IPS DF 19.7 (cell line): ENCODE measurements at places on chromosomes 3 and 15.

DNA sequence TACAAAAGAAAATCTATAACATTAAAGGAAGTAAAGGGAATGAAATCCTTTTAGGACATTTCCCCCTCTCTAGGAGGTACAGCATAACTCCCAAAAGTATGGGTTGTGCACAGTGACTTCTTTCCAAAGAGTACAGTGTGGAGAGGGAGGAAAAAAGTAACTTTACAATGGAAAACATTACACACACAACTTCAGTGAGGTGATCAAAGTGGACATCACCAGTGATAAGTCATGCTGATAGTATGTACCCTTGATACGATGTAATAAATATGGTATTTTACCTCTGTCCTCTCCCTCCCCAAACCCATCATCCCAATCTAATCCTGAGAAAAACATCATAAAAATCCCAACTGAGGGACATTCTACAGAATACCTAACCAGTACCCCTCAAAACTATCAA, 10.8 kb downstream of the PLD1 start:
- DNase-seq: no peak

- DNase-seq: peak; percentile 57
Measured at GRCh38 chr15:89740137-89740536, 10.9 kb downstream of the MESP1 start.

- no peak for DNase-seq
Measured at GRCh38 chr3:27345959-27346865, 23.0 kb downstream of the NEK10 start.

- DNase-seq: no peak
Measured at GRCh38 chr3:81164806-81165205, 596.6 kb downstream of the GBE1 start.

GRCh38 chr15:72195101-72195511, 2.5 kb downstream of the GRAMD2A start:
- DNase-seq: no peak

DNA sequence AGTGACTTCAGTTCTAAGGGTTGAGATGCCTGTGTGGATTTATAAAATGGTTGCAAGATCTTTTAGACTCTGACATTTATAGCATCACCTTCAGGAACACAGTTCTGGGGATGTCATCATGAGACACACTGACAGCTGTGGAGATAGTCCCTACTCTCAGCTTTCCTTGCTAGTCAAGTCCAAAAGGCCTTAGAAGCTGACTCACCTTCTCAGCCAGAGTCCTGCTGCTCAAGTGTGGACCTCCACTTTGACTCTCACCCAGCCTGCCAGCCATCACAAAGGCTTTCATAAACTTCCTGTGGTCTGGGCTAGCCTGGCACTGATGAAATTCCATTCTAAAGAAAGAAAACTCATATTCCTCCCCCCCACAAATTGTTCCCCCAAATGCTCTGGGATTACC, 44.8 kb downstream of the TMEM39A start:
- no peak for DNase-seq

DNA sequence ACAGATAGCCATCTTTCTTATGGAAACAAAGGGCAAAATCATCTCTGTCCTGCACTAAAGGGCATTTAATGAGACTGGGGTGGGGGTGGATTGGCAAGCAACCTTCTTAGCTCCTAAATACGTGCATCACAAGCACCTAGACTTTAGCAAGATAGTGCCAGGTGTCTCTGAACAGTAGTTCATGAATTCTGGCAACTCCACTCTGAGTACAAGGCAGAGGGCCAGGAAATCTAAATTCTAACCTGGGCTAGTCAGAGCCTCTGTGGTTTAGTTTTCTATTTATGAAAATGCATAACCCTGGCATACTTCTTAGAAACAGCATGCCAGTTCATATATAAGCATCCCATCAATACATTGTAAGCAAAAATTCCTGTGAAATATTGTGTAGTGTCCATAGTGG, 788.5 kb downstream of the MCTP2 start:
- no peak for DNase-seq

DNA sequence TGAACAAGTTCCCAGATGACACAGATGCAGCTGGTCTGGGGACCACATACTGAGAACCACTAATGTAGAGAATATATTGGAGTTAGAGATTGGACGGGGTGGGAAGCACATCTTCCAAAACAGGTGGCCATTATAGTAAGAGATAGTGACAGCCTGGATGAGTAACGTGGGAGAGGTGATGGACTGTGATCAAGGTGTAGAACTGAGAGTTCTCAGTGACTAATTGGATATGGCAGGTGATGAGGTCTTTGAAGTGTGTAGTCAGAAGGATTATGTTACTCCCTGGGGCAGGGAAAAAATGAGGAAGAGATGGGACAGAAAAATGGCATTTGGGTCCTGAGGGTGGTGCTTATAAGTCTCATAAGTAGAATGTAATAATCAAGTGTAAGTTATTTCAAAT, 66.6 kb downstream of the KCNMB2 start:
- no peak for DNase-seq

DNA sequence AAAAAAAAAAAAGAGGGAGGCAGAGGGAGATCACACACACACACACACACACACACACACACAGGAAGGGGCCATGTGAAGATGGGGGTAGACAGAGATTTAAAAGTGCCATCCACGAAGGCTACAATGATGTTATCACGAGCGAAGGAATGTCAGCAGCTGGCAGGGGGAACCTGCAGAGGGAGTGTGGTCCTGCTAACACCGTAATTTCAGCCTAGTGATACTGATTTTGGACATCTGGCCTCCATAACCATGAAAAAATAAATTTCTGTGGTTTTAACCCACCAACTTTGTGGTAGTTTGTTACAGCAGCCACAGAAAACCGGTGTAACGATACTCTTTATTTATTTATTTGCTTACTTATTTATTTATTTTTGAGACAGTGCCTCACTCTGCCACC, 76.0 kb downstream of the TMCO5A start:
- DNase-seq: no peak

DNA sequence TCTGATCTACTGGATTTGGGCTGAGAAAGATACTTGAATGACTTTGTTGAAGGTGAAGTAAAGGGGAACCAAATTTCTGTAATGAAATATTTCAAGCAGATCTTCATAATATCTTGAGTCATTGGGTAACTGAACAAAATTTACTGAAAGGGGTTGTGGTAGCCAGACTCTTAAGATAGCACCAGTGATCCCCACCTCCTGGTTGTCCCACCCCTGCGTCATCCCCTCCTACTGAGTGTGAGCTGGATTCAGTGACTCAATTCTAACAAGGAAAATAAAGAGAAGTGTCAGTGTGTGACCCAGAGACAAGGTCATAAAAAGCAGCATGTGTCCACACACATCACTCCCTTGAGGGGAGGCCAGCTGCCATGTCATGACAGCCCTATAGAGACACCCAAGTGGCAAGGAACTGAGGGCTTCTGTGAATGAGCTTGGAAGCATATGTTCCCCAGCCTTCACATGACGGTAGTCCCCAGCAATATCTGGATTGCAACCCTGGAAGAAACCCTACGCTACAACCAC, 107.1 kb downstream of the MECOM start:
- DNase-seq: no peak

GRCh38 chr15:66580643-66581042, 14.8 kb upstream of the LCTL start:
- DNase-seq: no peak

DNA sequence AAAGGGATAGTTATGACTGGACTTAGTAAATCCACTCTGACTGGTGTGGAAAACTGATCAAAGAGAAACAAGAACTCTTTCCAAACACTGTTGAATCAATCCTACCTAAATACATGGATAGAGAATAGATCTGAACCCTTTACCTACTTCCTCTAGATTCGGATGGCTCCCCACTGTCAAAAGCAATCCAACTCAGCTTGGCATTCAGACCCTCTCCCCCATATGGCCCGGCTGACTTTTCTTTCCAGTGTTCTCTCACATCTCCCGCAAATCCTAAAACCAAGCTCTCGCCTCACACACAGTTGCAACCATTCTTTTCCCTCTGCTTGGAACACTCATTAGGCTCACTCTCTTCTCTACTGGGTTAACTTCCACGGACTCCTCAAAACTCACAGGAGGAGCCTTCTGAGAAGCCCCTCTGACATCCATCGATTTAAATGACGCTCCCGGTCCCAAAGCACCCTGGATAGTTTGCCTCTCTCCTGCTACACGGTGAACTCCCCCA, 639 bp downstream of the SPICE1 start:
- no peak for DNase-seq

GRCh38 chr3:157820157-157820517, 286.1 kb downstream of the SHOX2 start:
- no peak for DNase-seq

DNA sequence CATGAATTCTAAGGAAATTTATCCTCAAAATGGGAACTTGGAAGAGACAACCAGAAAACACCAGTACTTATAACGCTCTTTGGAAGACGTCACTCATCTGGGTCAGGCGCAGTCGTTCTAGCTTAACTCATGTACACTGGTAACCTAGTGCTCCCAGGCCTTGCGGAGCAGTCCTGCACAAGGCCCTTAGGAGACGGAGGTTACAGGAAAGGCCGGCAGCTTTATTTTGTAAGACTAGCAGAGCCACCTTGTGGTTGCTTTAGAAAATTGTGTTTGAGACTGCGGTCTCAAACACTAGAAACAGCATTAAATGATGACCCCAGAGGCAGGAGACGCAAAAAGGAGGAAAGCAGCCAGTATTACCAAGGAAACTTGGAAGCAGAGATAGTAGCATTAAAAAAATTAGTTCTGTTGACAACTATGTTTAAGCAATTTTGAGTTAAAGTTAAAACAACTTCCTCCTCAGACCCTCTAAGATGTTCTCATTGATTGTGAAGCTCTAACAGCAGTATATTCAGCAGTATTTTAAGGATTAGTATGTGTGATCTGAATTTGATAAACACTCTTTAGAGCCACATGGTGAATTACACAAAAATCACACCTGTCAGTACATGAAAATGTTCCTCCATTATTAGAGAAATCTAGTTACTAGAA, 141.9 kb upstream of the C2CD4B start:
- peak; percentile 83 for DNase-seq

- no peak for DNase-seq
Measured at GRCh38 chr3:72950372-72950771, 46.2 kb upstream of the PPP4R2 start.

- DNase-seq: no peak
Measured at GRCh38 chr15:34373951-34374350, 7.0 kb upstream of the LPCAT4 start.

- no peak for DNase-seq
Measured at GRCh38 chr15:71999807-72000206, 118.1 kb downstream of the MYO9A start.

DNA sequence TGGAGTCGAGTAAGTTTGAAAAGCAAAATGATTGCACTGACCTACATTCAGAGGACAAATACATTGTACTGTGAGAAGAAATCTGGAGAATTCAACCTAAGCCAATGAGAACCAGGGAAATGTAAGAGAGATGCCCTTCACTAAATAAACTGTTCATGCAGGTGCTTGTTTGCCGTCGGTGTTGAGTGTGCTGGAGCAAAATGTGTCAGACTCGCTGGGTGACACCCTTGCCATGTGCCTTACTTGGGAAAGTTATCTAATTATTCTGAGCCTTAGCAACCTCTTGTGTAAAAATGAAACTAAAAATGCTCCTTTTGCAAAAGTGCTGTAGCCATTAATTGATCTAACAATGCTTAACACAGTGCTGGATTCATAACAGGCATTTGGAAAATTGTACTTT, 140.4 kb downstream of the GABRB3 start:
- DNase-seq: no peak

- no peak for DNase-seq
Measured at GRCh38 chr15:39720621-39721611, 61.7 kb downstream of the FSIP1 start.
